Fibroblast of lung (primary cell): ENCODE measurements at places on chromosomes 7 and 10.
A peak's percentile ranks its signal among the peaks of the same experiment; 100 is the strongest.

DNA sequence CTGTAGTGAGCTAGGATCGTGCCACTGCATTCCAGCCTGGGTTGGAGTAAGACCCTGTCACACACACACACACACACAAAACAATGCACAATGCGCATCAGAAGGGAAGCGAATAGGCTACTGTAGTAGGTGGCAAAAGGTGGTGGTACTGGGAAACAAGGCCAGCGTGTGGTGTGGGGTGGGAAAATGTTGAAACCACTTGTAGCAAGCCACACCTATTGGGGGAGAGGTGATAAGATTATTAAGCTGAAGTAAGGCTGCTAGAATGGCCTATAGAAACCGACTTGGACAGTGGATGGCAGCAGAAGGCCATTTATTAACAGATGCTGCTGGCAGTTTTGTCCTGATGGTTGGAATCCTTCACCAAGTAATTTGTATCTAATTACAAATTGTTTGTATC lies 7.2 kb upstream of the CHCHD1 start:
- peak; percentile 33 for DNase-seq

- DNase-seq = no peak
Observed at GRCh38 chr7:12402365-12402725, 1.3 kb downstream of the VWDE start.

DNA sequence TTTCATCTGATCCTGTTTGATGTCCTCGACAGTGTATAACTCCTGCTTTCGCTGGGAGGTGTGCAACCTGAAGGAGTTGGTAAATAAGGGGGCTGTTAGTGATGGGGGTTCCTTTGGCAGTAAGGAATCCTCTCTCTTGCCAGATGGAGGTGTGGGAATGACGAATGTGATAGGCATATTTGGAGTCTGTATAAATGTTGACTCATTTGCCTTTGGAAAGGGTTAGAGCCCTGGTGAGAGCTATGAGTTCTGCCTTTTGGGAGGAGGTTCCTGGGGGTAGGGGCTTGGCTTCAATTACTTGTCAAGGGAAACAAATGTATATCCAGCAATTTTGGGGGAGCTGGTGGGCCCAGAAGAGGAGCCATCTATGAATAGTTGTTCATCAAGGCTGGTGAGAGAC lies 11.4 kb upstream of the CHST3 start:
- peak; percentile 33 for DNase-seq

DNA sequence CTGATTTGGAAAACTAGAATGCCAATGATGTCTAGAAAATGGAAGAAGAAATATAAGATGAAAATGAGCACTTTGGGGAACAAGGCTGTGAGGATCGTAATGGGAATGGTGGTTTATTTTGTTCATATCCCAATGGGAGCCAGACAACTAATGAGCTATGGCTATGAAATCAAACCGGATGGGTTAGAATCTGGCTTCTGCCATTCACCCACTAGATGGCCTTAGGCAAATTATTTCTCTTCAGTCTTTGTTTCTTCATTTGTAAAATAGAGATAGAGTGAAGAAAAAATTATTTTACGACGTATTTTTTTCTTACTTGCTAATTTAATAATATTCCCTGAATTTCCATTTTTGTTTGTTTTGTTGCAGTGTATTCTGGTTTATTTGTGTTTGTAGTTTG lies 572.1 kb upstream of the IGFBP3 start:
- no peak for DNase-seq

DNA sequence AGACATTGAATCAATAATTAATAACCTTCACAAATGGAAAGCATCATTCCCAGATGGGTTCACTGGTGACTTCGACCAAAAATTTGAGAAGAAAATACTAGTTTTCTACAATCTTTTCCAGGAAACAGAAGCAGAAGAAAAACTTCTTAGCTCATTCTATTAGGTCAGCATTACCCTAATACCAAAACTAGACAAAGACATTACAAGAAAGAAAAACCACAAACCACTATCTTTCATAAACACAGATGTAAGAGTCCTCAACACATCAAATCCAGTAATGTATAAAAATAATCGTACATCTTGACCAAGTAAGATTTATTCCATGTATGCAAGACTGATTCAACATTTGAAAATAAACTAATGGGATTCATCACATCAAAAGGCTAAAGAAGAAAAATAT lies 64.0 kb upstream of the CDK1 start:
- peak; percentile 22 for DNase-seq

DNA sequence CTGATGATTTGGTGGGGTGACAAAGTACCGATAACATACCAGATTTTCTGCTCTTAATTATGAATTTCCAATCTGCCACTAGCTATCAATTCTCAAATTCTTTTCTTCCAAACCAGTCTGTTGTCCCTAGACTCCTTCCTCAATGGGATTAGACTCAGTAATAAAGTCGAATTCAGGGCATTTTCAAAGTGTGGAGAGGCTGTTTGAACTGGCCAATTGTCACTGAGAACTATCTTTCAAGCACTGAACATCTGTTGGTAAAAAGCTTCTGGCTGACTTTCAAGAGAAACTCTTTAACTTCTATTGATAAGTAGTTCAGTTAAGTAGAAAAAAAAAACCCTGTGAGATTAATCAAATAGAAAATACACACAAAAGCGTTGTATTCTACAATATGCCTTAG lies 108.9 kb downstream of the SAMD9 start:
- no peak for DNase-seq

- DNase-seq = no peak
Observed at GRCh38 chr10:1731592-1731991, 5.7 kb downstream of the ADARB2 start.

DNA sequence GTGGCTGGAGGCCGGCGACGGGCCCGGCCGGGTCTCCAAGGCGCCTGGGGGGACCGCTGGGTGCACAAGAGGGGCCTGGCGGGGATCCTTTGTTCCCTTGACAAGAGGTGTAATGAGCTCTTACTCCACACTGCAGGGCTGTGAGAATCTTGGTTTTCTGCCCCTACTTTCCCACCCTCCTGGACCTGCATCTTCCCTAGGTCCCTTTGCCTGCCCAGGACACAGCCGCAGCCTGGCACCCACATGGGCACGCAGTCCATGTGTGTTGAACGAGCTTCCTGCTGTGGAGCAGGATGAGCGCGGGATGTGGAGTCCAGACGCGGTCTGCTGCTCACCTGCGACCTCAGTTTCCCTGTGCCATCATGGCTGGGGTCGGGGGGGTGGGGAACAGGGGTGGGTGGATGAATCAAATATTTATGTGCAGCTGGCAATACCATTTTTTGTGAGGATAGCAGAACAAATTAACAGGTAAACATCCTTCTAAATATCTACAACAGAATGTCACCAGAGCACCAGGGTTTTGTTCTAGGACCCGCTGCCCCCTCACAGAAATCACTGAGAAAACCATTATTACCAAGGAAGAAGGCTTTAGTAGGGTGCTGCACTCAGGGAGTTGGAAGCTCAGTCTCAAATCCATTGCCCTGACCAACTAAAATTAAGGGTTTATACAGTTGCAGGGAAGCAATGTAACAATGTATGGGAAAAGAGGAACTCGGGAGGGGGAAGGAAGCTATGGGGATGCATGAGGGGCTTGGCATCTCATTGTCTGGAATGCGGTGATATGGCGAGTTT lies 474 bp upstream of the NSMCE4A start:
- DNase-seq = no peak

DNA sequence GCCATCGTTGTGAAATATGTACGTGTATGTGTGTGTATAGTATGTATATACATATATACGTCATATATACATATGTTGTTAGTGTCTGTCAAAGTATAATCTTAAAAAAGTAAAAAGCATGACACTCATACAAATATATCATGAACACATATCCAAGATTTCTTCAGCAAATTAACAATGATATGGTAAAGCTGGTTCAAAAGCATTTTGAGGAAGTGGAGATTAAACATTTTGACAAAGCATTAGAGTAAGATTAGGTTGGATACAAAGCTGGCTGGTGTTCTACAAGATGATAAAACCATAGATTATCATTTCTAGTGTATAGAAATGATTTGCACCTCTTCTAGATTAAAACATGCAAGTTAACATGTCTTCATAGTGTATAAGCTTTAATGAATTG lies 771 bp upstream of the NUDCD3 start:
- DNase-seq = no peak

DNA sequence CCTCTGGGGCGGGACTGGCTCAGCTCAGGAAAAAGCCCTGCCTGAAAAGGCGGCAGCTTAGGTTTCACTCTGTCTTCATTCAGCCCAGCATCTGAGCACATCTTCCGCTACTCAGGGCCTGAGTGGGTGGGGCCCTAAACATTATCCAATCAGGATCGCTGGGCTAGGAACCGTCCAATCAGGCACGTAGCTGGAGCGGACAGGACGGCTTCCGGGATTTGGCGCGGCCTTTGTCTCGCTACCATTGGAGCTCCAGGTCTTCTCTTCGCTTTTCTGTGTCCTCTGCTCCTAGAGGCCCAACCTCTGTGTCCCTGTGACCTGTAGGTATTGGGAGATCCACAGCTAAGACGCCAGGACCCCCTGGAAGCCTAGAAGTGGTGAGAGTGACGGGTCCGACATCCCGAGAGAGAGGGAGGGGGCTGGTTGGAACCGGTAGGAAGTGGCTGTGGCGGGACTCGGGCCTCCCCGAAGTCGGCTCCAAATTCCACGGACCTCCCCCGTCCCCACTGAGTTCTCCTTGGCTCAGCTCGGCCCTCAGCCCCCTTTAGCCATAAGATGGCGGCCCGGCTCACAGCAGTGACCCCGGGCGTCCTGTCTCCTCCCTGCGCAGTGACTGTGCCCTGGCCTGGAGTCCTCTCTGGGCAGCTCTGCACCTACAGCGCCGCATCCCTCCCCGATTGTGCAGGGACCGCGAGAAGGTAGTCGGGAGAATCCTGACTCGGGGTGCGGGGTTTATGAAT lies 99.1 kb downstream of the ZNF680 start:
- DNase-seq = peak; percentile 64

DNA sequence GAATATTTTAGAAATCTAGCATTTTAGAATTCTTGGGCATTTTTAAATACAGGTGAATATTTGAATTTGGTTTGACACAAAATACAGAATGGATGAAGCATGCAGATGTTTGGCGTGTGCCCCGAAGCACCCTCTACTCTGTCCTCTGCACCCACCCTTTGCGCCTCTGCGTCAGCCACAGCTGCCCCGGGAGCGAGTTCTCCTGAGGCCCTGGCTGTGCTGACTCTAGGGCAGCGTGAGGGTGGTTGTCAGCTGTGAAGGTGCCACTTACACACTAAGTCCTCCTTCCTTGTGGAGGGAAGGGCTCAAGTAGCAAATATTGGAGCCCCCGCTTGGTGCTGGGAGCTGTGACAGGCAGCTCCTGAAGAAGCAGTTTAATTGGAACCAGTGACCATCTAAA lies 48.4 kb downstream of the DAGLB start:
- no peak for DNase-seq

- no peak for DNase-seq
Observed at GRCh38 chr7:143256932-143257331, 6.3 kb upstream of the GSTK1 start.

GRCh38 chr10:132524443-132525285 lies 12.9 kb upstream of the INPP5A start:
- DNase-seq = no peak

GRCh38 chr7:135334830-135335543 lies 101.3 kb downstream of the STRA8 start:
- DNase-seq = no peak

GRCh38 chr10:10327934-10328333 lies 689.7 kb upstream of the CELF2 start:
- peak; percentile 60 for DNase-seq

DNA sequence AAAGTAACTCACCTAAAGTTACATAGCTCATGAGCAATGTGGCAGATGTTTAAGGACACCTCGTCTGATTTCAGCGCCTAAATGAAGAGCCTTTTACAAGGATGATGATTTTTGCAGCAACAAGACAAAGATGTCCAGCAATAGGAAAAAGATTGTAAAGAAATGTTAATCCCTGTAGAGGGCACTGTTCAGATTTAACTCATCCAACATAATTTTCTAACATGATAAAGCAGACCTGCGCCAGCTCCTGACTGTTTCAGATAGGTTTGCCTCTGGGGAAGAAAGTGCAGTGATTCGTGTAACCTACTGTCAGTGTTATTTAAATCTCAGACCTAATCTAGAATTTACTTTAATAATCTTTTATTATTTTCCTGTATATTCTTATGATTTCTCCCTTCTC lies 595.2 kb downstream of the AUTS2 start:
- DNase-seq = peak; percentile 47

GRCh38 chr10:86046845-86047460 lies 319.6 kb downstream of the GRID1 start:
- no peak for DNase-seq

DNA sequence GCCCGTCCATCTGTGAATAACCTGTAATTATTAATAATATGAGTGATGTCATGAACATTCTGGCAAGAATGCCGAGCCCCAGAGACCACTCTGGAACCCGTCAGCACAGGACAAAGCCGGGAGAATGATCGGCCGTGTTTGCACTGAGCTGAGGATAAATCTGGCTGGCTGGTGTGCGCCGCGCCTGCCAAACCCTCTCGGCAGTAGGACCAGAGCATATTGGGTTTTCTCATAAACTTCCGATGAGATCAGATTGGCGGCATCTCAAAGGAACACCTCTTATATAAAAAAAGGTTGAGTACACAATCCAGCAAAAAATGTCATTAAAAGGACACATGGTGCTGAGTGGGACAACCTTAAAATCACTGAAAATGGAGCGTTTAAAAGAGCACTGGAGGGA lies 296.0 kb upstream of the MKI67 start:
- DNase-seq = no peak

DNA sequence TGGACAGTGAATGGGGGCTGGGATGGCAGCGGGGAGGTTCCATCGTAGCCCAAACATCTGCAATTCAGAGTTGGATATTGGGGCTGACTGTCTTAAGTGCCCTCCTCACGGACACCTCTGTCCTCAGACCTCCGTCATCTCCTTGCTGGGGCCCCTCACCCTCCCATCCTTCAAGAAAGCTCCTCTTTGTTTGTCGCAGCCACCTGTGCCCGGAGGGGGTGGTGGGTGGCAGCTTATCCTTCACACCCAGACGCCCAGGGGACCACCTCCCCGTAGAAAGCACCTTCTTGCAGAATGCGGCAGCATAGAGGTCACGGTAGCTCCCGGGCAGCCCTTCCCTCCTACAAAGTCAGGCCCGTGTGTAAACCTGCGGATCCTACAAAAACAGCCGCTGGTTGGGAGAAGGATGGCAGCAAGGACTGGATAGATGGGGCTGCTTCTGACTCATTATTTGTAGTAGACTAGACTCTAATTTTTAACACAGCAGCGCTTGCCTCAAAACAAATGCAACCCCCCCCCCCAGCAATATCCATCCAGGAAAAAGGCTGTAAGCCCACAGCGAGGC lies 1.3 kb upstream of the PTPRN2 start:
- no peak for DNase-seq

GRCh38 chr7:82760074-82760473 lies 316.5 kb upstream of the CACNA2D1 start:
- DNase-seq = peak; percentile 6

DNA sequence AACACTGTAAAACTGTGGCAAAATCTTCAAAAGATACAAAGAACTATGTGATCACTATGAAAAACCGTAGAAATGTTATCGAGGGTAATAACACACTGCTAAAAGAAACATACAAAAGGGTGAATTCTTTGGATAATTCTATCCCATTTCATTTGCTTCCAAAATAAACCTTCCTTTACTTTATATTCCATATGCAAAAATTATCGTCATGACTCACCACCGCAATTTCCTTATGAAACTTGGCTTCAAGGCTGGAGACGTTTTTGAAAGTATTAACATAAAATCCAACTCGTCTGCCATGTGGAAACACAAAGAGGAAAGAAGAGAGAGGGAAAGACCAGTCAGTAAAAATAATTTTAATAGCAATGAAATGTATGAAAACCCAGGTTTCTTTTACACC lies 165.2 kb downstream of the AMPH start:
- DNase-seq = peak; percentile 34

GRCh38 chr10:116952729-116953128 lies 52.3 kb downstream of the SHTN1 start:
- DNase-seq = no peak
